Tongue (tissue), 3 donors: ENCODE measurements at places on chromosomes 7 and 10. TPM values are rescaled to one million over a fixed set of nuclear protein-coding genes. Genes with fewer than 3 reads are reported as not detected.

- no peak for DNase-seq
These were observed 4.9 kb downstream of the TMEM130 start for GRCh38 chr7:98864731-98865453.

- DNase-seq, result no peak
These were observed 57.2 kb upstream of the LYZL2 start for GRCh38 chr10:30686708-30687107.

The TAS2R5 gene
- 4.5 TPM for total RNA-seq

The GPC2 gene
- 5.7 TPM for total RNA-seq
